DMS 273 treated with DMSO at 0.1 percent for 48 hours (cell line): ENCODE measurements at places on chromosomes 11 and 22.

DNA sequence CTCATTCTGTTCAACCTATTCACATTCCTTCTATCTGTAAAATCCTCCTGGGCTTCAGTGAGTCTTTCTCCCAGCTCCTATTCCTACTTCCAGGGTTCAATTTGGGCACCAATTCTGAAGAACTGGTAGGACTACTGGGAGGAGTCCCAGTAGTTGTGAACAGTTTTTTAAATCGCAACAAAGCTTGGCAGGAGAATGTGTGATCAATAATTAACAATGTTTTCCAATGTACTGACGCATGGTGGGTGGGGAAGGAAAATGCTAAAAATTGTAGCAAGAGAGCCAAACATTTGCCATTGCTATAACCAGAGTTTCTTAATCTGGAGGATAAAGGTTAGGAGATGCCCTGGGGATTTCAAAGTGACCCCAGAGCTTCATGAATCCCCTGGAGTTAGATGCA lies 27.3 kb upstream of the PRSS23 start:
- DNase-seq, result no peak

GRCh38 chr11:126607776-126608541 lies 252.5 kb downstream of the ST3GAL4 start:
- no peak for DNase-seq

DNA sequence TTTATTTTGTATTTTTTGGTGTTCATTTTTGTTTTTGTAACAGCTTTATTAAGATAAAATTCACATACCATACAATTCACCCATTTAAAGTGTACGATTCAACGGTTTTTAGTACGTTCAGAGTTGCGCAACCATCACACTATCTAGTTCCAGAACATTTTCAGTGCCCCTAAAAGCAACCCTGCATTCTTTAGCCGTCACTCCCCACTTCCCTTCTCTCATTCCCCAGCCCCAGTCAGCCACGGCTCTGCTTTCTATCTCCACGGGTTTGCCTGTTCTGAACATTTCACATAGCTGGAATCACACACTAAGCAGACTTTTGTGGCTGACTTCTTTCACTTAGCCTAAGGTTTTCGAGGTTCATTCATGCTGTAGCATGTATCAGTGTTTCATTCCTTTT lies 9.6 kb upstream of the KCNQ1OT1 start:
- DNase-seq, result no peak

DNA sequence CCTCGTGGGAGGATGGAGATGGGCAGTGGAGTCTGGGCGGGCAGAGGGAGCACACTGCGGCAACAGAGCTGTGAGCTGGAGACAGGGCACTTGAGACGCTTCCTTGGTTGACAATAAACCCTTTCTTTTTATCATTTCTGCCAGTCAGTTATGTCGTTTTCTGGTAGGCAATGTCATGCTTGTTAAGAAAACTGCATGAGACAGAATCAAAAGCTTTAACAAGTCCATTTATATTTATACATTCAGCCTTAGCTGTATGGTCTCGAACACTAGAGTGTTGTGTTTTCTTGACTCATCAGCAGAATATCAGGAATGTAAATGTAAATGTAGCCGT lies 31.9 kb downstream of the PPFIA1 start:
- DNase-seq, result no peak
